CD4-positive, alpha-beta T cell treated with Interferon alpha-2 for 1 hour (primary cell): ENCODE measurements at places on chromosomes 3 and 15.

DNA sequence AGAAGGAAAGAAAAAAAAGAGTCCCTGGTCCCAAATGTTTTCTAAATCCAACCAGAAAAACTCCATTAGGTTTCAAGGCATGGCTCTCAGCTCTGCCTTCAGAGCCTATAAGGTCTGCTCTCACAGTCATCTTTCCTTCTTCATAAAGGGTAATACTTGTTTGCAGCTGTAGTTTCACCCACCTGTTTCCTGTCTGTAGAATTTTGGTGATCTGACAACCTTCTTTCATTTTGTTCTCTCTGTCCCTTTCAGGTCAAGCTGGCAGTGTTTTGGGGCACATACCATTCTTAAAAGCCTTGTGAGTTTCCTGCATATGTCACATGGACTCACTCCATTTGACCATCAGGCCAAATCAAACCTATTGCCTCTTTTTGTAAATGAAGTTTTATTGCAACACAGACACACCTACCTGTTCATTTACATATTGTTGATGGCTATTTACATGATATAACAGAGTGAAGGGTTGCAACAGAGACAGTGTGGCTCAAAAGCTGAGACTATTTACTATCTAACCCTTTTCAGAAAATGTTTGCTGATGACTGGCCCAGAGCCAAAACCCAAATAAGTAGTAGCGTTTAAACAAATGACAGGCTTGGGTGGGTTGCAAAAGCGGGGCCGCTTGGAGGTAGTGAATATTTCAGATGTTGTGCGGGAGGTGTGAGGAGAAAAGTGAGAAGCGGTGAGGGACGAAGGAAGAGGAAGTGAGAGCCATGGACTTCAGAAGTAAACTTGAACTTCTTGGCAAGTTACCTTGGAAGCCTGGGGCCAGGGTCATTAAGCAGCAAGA, 292.7 kb upstream of the PROK2 start:
- no peak for DNase-seq

GRCh38 chr3:197029511-197030167, at the start of gene MELTF:
MELTF (minus strand) TSS chr3:197029817; CDS start chr3:197029702, 115 bp downstream.
- peak; percentile 76 for DNase-seq

DNA sequence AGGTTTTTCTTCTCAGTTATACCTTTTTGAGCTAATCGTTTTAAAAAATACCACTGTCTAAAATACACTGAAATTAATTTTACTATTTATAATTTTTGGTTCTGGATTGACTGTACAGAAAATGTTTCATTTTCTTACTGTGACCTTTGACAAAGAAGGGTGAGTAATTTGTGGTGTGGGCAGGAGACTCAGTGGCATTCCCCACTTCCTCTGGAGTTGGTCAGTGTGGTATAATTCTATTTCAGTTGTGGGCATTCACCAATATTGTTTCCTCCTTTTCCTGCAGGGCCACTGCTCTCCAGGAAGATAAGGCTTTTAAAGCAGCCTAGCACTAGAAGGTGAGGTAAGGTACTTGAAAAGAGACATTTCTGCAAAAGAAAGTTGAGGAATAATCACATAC, 6.5 kb downstream of the DAG1 start:
- no peak for DNase-seq

GRCh38 chr3:182713743-182714517, 79.4 kb upstream of the ATP11B start:
- DNase-seq, result no peak

DNA sequence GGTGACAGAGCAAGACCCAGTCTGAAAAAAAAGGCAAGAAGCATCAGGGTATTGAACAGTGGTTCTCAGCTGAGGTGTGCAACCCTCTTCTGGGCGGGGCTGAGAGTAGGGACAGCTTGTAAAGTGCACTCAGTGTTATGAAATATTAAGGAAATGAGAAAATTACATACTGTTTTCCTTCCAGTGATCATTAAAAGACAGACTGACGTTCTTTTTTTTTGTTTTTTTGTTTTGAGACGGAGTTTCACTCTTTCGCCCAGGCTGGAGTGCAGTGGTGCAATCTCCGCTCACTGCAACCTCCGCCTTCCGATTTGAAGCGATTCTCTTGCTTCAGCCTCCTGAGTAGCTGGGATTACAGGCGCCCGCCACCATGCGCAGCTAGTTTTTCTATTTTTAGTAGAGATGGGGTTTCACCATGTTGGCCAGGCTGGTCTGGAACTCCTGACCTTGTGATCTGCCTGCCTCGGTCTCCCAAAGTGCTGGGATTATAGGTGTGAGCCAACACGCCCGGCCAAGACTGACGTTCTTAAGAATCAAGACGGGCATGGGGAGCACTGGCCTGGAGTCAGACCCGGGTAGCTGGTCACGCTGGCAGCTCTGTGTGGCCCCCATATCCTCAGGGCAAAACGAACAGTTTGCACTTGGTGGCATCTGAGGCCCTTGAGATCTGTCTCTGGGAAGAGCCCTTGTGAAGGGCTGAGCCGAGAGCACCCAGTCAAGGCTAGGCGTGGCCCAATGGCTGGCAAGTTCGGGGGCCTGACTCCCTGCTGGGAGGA, 11.4 kb downstream of the MAN2A2 start:
- no peak for DNase-seq

- DNase-seq, result no peak
Observed at GRCh38 chr3:12932347-12932746, 91.0 kb upstream of the RPL32 start.

DNA sequence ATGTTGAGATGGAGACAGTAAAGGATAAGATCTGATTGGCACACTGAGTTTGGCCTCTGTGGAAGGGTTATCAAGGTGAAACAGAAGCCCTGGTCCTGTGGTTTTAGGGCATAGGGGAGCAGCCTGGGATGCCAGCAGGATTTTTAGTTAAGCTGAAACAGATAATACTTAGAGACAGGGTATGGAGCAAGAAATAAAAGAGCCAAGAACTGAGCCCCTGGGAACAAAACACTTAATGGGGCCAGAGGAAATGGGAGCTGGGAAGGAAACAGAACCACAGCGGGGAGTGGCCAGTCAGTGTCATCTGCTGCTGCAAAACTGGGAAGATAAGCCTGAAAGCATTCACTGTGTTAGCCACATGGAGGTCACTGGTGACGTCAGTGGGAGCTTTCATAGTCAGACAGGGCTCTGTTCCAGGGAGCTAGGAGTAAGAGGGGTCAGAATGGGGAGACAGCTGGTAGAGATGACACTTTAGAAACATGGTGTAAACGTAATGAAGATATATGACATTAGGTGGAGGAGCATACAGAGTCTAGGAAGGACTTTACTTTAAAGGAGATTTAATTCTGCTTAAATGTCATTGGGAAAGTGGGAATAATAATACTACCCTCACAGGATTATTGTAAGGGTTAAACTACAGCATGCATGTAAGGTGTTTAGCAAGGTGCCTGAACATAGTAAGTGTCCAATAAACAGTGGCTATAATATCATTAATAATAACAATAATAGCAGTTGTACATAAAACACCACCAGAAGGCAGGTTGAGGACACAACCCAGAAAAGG, 172.7 kb upstream of the CTNNB1 start:
- DNase-seq, result no peak

DNA sequence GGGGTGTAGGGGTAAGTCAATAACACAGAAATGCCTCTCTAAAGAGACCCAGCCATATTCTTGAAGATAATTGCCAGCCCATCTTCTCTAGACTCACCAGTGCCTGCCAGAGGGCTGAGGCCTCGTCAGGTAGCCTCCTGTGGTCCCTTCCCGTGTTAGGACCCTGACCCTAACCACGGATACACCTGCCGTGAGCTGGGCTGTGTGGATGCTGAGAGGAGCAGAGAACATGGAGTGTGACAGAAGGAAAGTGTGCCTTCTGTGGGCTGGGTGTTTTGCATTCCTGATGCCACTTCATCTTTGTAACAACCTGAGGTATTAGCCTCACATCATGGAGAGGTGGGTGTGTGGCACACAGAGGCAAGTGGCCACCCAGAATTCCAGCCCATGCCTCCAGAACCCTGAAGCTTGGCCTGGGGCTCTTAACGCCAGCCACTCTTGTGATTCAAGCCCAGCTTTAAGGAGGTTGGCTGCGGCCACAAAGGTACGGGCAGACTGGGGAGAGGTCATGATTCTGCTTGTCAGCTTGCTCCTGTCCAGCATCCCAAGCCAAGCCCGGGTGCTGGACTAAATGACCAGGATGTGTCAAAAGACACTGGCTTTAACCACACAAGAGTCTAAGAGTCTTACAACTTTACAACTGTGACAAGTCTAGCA, 21.1 kb upstream of the ABTB1 start:
- no peak for DNase-seq

DNA sequence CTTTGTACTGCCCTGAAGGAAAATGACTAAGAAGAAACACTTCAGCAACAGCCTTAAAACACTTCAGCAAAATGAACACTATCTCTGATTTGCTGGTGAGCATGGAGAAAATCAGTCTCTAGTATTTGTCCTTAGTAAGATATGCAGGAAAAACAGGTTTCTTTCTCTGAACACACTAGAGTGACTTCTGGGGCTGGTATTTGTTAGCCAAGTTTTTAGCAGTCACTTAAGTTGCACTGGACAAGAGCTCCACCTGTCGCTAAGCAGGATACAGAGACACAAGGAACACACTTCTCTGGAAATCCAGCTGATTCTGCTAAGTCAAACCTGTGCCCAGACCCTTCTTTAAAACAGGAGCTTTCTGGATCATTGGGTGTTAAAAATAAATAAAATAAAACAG, 65.3 kb downstream of the CHAC1 start:
- no peak for DNase-seq

DNA sequence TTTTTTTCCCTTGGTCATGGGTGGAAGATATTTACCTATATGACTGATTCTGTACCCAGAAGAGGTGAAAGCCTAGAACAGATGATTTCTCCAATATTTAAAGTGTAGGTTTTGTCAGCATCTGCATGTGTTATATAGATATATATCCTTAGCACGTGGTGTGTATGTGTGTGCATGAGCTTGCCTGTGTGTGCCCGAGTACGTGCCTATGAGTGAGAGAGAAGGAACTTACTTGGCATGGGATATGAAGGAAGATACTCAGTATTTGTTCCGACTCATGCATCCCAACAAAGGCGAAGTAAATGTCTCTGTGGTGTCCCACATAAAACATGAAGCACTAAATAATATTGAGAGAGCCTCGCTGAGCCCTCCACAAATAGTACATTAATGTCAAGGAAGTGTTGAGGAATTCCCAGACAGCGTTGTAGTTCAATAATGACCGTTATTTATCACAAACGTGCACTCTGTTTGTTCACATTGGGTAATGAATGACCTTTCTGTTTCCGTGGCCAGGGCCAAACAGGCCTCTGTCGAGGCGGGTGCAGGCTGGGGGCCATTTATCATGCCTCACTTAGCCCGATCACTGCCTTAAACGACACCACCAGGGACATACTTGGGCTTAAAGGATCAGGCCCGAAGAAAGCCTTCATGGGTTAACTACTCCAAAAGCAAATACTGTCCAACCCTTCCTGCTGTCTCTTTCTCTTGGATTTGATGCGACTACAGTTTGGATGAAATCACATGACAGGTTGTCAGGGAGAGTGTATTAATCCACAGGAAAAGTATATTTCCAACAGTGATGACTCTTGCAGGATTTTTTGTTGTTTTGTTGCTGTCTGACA, 267.7 kb downstream of the PTPRG start:
- no peak for DNase-seq

GRCh38 chr3:149377408-149378364, at the start of gene TM4SF1:
TM4SF1 (minus strand) TSS chr3:149377649; CDS start chr3:149377547, 102 bp downstream.
- no peak for DNase-seq

- no peak for DNase-seq
Observed at GRCh38 chr3:16668776-16669545, 63.7 kb upstream of the DAZL start.

DNA sequence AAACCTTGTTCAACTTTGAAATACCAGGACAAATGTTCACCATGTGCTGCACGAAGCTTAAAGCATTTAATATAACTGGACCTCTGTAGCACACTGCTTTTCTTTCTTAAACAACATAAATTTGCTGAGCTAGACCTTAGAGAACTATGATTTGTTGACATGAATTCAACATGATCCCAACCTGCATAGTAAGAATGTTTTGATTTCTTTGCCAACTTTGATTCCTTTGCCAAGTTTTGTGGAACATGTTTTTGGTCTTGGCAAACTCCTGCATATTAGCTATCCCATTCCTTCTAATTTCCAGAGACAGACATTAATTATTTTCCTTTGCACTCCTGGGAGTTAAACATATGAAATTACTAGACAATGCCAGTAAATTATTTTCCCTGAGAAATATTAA, 197.2 kb upstream of the RBMS3 start:
- no peak for DNase-seq

- no peak for DNase-seq
Observed at GRCh38 chr3:116897382-116897781, 187.8 kb downstream of the TUSC7 start.

DNA sequence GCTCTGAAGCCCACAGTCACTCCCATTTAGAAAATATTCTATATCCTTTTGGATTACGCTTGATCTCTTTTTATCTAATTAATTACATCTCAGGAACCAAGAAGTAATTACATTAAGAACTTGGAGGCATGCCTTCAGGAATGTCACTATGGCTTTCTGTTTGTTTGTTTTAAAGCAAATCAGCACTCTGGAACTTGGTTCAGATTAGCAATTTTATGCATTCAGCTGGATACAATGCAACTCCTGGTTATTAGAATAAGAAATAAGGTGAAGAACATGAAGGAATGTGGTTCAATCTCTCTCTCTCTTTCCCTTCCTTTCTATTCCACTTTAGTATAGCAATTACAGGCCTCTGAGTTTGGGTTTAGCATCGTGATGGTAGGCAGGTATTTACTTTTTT, 235.8 kb downstream of the FHIT start:
- DNase-seq, result no peak

DNA sequence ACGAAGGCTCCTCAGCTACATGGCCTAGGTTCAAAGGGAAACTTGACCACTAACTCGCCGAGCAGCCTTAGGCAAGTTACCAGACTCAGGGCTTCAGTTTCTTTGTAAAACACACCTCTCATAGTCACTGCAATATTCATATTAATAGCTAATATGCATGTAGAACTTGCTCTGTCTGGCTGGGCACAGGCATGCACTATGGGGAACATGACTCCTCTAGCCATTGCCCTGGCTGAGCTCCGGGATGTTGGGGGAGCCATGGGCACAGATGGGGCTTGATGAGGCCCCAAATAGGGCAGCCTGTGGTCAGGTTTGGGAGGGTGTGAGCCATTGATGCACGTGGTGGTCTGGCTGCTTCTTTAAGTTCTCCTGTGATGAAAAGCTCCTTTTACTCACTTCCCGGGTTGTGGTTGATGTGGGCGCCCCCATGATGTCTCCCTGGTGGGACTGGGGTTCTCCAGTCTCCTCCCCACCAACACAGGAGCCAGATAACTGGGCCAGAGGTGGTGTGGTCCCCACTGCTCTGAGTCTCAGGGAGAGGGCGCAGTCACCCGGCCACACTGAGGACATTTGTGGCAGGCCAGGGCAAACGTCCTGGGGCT, 29.4 kb upstream of the DUSP7 start:
- DNase-seq, result no peak

GRCh38 chr3:124202754-124203153, 210.8 kb upstream of the ROPN1 start:
- no peak for DNase-seq

DNA sequence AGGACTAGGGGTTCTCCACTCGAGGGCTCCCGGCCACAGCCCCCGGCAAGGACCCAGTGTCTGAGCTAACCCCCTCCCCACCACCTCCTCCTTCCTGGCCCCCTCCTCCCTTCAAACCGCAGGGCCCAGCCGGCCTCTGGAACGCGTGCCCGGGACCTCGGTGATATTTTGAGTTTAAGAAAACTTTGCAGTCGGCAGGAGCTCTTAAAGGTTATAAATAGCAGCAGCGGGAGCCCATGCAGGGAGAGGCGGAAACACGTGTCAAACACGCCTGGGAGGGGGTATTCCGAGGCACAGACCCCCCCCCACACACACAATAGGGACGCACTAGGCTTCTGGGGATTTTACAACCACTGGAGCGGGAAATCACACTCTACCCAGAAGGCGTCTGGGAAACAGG, 3.1 kb upstream of the PTH1R start:
- no peak for DNase-seq
